ENCODE measurements at places on chromosomes 13 and 19. TPM values are rescaled to one million over a fixed set of nuclear protein-coding genes. Genes with fewer than 3 reads are reported as not detected.

SYMPK gene
- 25.8 TPM for total RNA-seq

GRIN2D gene
- total RNA-seq: 0.58 TPM

DMKN gene
- total RNA-seq: 2.0 TPM

LGALS4 gene
- 0.89 TPM for total RNA-seq

TPM4 gene
- total RNA-seq: 211 TPM

SLC7A10 gene
- 4.7 TPM for total RNA-seq

NLRP4 gene
- total RNA-seq: not detected
